ENCODE measurements at places on chromosomes 11 and 22.

DNA sequence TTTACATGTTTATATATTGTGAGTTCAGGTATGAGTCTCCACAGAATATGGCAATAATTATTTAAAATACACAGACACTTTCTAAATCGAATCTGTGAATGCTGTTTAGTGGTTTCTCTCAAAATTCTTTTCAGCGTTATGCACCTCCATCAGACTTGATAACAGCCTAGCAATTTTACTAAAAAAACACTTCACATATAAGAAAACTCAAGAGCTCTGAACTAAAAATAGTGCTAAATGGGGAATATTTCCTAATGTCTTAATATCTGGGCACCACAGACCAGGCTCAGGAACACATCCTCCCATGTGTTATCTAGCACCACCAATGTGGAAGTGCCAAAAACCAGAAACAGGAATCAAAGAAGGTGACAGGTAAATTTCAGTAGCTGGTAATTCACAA is 47.9 kb downstream of the ARHGAP32 start:
- no peak for DNase-seq

DNA sequence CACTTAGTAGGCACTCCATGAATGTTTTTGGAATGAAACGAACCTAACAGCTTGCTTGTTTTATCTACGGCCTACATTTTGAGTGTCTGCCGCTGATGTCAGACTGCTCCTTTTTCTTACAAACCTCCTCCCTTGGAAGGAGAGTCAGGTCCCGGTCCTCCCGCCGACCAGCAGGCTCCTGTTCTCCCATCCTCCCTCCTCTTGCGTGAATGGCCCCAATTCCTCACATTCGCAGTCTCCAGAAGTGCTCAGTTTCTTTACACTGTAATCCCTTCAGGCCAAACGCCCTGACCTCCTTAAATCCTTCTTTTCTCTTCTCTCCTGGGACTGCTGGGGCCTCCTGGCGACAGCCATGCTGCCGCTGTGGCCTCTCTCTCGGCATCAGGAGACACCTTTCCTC is 82.6 kb upstream of the CSNK2A3 start:
- DNase-seq = no peak

GRCh38 chr11:688681-689080 is 6.3 kb downstream of the DEAF1 start:
- no peak for DNase-seq

DNA sequence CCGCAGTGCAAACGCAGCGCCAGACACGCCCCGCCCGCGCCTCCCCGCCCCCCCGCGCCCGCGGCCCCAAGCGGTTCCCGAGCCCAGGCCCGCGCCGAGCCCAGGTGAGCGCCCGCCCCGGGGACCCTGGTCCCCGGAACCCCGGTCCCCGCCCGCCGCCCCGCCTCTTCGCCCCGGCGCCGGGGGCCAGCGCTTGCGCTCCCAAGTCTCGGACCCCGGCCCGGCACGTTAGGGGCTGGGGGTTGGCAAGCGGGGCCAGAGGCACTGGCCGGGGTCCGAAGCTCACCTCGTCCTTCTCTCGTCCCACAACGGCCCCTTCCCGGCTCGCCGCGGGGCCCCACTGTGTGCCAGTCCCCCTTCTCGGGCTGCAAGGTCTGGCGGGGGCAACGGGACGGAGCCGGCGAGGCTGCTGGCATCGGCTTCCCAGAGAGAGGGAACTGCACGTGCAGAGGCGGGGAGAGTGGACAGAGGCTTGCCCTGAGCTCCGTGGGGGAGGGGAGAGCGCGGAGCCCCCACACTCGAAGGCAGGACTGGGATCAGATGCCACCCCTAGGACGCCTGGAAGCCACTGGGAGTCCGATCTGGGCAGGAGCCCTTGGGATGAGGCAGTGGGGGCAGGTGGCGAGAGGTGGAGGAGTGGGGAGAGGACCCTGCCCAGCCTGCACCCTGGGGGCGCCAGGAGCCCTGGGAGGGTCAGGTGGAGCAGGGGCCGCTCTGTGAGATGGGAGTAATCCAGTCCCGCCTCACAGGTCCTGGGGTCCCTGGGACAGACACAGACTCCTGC is 1.8 kb upstream of the AIFM3 start:
- no peak for DNase-seq

DNA sequence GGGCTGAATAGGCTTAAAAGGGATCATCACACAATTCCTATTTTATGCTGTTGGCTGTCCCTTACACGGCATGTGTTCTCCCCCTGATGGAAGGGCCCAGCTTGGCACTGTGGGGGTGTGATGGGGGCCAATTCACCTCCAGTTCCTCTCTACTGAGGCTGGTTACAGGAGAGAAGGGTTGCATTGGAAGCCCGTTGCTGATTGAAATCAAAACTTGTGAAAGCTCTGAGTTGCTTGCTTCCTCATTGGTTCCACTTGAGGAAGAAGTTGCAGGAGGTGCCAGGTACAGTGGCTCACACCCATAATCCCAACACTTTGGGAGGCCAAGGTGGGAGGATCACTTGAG is 13.3 kb upstream of the PRG2 start:
- no peak for DNase-seq

DNA sequence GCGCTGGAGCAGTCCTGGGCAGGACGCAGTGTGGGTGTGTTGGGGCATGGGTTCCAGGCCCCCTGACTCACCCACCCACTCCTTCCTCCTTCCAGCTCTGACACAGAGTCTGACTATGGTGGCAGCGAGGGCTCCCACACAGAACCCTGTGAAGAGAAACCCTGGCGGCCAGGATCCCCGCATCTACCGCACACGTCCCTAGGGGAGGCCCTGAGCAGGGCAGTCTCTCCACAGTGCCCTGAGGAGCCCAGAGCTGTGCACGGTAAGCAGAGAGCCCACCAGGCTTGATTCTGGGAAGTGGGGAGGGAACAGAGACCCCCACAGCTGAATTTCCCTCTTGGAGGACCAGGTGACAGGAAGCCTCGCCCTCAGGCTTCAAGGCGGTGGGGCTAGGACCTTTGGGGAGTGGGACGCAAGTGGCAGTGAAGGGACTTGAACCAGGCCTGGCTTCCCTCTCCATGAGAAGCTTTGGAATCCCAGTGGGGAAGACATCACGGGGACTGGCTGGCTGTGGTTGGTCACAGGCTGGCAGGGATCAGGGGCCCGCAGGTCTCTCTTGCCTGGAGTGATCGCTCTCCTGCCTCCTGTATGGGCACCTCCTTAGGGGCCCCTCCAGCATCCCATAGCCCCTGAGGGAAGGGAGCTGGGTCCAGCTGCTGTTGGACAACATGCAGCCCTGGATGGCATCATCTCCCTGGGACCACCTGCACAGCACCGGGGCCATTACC is 96.4 kb upstream of the PARVA start:
- no peak for DNase-seq

DNA sequence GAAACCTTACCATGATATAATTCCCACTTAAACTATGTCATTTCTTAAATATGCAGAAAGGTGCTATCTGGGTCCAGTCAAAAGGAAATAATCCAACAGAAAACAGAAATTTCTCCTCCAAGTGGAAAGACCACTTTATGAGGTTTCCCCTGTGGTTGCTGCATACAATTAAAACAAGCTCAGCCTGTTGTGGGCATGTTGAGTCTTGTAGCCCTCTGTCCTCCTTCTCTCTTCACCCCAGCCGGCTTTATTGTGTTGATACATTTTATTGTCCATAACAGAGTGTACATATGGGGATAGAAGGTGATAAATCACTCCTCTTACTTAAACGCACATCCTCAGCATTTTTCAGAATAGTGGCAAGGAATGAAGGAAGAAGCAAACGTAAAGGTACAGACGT is 126.0 kb upstream of the MTNR1B start:
- DNase-seq = no peak
